Anterior cingulate cortex (tissue), 58 donors: ENCODE measurements at places on chromosomes 16 and 17.

- no peak for DNase-seq
Measured at GRCh38 chr16:15457958-15458357, 23.6 kb downstream of the BMERB1 start.

GRCh38 chr16:57809276-57810196, 7.2 kb upstream of the KIFC3 start:
- DNase-seq = no peak

- no peak for DNase-seq
Measured at GRCh38 chr16:49542946-49543630, 169.5 kb downstream of the C16orf78 start.

DNA sequence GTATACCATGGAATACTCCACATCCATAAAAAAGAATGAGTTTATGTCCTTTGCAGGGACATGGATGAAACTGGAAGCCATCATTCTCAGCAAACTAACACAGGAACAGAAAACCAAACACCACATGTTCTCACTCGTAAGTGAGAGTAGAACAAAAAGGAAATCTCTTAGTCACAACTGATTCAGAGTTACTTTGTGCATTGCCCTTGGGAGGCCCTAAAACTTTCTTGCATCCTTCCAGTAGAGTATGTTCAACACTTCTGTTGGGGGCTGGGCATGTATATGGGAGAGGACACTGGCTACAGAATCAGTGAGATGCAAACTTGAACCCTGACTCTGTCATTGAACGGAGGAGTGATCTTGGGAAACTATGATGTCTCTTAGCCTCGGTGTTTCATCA, 147.4 kb upstream of the IRX5 start:
- no peak for DNase-seq

GRCh38 chr17:61837175-61838051, 25.9 kb downstream of the BRIP1 start:
- no peak for DNase-seq

- no peak for DNase-seq
Measured at GRCh38 chr16:31131841-31132271, 3.7 kb downstream of the PRSS8 start.

DNA sequence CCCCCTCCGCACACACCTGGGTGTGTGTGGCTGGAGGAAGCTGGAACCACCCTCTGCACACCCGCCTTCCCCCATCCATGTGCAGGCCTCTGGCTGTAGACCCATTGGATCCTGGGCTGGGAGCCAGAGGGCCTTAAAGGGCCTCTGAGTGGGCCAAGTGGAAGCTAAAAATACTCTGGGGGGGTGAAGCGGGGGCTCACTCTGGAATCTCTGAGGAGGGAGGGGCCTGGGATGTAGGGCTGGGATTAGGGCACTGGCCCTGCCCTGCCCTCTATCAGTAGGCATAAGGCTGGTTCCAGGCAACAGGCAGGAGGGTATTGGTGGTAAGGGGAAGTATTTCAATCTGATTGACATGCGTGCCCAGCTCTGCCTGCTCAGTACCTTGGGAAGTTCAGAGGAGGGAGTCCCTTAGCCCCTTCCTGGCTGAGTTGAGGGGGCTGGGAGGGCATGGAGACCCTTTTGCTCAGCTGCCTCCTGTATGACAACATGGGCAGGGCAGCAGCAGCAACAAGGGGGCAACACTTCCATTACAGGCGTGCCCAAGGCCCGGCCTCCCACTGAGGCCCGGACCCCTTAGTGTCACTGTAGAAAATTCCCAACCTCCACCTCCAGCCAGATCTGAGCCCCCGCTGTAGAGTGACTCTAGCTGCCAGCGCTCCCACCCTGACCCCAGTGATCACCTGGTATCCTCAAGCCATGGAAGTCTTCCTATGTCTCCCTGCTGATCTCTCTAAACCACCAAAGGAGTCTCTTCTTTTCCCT, 5.2 kb downstream of the ITGA3 start:
- DNase-seq = no peak

DNA sequence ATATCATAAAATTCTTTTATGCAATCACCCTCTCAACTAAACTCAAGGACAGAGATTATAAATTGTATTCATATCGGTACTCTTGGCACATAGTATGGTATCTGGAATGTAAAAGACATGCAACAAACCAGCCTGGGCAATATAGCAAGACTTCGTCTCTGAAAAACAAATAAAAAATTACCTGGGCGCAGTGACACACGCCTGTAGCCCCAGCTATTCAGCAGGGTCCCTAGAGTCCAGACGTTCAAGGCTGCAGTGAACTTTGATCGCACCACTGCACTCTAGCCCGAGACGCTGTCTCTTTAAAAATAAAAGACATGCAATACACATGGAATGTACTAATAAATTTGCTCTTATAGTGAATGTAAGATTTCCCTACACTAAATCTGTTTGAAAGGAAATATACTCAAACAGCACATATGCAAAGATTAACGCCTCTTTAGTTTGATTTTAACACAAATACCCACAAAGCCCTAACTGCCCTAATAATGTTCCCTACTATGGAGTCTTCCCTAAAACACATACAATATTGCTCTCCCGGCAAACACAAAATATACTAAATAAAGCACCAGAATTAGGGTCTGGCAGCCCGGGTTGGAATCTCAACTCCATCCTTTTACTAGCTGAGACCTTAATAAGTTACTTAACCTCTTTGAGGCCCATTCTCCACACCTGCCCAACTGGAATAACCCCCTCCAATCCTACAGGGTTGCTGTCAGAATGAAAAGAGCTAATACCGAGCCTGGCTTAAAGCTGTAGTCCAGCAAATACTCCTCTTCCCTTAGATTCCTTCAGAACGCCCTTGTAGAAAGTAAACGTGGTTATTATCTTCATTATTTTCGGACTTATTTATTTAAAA, 1.2 kb downstream of the ABCA5 start:
- no peak for DNase-seq

DNA sequence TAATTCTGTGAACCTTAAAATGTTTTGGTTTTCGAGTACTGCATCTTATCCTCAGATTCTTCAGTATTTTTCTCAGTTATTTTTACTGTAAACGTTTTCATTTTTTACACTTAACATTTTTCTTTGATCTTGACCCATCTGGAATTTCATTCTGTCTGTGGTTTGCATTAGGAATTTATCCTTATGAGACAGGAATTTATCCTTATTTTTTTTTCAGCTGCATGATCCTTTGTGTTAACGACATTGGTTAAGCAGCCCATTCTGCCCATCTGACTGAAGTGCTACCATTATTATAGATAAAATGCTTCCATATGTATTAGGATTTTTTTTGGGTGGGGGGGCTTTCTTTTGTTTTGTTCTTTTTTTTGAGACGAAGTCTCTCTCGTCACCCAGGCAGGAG, 41.0 kb downstream of the SNX29 start:
- no peak for DNase-seq

DNA sequence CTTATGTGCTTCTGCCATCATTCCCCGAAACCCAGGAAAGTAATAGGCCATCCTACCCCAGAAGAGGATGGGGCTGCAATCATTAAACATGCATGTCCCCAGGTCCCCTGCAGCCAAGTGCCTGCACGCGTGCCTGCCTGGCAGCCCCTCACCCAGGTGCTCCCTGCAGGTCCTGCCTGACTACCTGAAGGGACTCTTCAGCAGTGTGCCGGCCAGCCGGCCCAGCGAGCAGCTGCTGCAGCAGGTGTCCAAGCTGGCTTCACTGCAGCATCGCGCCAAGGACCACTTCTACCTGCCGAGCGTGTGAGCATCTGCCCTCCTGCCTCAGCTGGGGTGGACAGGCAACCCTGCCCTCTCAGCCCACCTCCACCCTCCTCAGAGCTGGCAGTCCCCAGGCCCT, 16.2 kb upstream of the ALKBH5 start:
- no peak for DNase-seq

- no peak for DNase-seq
Measured at GRCh38 chr17:34894964-34895363, 66.3 kb downstream of the CCT6B start.

- no peak for DNase-seq
Measured at GRCh38 chr17:75494326-75494877, 20.9 kb downstream of the CASKIN2 start.

- no peak for DNase-seq
Measured at GRCh38 chr17:40350689-40351358, 13.7 kb downstream of the GJD3 start.

- no peak for DNase-seq
Measured at GRCh38 chr16:31092330-31092729, 2.3 kb downstream of the VKORC1 start.

DNA sequence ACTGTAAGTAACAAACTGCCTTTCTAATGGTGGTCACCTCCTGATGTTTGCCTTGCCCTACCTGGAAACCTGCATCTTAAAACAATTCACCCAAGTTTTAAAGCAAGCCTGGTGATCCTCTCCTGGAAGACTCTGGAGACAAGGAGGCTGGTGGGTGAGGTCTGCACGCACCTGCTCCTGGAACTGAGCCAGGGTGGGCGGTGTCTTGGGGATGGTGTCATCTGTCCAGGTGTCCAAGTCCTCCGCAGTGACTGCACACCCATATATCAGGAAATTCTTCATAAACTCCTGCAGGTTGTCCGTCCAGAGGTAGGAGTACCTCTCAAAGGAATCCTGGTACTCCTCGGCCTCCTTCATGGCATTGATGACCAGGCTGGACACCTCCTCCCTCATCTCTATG, 44.9 kb downstream of the DNAH17 start:
- no peak for DNase-seq

- DNase-seq = no peak
Measured at GRCh38 chr17:57257195-57257894, 1.0 kb downstream of the MSI2 start.

GRCh38 chr16:2432801-2433505, 3.7 kb downstream of the CCNF start:
- no peak for DNase-seq

GRCh38 chr17:74295625-74296547, 21.9 kb downstream of the DNAI2 start:
- DNase-seq = no peak

DNA sequence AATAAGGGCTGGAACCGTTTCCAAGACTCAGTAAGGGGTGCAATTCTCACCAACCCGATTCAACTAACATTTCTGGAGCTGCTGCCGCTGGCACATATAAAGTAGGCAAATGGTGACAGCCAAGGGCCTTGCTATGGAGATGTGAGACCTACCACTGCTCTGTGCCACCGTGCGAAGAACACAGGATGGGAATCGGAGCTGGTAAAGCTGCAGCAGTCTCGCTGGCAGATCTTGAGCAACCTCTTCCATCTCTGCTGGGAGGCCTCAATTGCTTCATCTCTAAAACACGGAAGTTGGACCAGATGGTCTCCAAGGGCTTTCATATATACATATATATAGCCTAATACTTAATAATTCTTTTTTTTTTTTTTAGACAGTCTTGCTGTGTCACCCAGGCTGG, 128.9 kb upstream of the RCVRN start:
- DNase-seq = no peak

DNA sequence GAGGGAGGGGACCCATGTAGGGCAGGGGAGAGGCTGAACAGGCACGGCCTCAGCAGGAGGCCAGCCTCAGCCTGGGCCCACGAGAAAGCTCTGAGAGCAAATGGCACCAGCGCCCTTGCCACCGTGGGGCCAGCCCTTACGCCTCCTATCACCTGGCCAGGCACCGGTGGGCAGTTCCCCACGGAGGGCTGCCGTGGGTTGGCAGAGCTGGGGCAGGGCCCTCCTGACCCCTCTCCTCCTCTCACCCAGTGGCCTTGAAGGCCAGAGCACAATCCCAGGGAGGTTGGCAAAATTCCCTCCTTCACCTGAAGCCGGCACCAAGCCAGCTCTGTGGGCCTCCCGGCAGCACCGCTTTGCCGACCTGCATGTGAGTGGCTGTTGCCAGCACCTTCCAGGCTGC, 53.1 kb upstream of the ENPP7 start:
- DNase-seq = no peak

DNA sequence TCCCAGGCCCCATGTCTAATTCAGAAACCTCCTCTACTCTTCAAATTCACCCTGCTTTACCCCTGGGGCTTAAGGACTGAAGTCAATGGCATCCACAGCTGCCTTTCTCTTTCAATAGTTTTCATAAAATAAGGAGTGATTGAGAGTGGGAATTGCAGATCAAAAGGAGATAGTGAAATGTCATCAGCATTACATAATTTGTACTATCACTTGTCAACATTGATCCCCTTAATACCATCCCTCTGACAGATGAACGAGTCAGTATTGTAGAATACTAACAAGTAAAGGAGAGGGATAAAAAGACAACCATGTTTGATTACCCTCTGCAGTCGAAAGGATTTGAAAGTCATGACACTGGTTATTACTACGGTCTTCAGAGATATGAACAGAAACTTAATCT, 212.4 kb downstream of the TMEM114 start:
- no peak for DNase-seq

- DNase-seq = no peak
Measured at GRCh38 chr16:86285938-86286921, 224.1 kb upstream of the FOXF1 start.
